ENCODE measurements at places on chromosomes 5 and 9. TPM values are rescaled to one million over a fixed set of nuclear protein-coding genes. Genes with fewer than 3 reads are reported as not detected.
A peak's percentile ranks its signal among the peaks of the same experiment; 100 is the strongest.

Gene TTC23L
- total RNA-seq, result not detected

Gene TEX48
- total RNA-seq, result not detected

DNA sequence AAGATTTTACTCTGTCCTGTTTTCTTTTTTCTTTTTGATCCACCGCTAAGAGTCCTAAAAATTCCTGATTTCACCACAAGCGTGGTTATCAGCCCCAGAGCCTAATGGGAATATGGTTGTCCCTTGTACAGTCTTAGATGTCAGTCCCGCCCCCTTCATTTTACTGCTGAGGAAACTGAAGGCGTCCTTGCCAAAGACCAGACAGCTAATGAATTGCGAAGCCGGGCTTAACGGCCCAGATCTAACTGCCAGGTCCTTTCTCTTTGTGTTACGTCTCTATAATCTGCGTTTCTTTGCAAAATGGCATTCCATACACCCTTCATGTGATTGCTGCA, 497 bp downstream of the NSA2 start:
- peak overlapping the region; percentile 96 for H3K27ac ChIP-seq
- no peaks in the 10 kb centered on the region for H3K27me3 ChIP-seq
- no peak for DNase-seq
- peak overlapping the region; percentile 94 for H3K4me3 ChIP-seq
- peaks cover 18% of the 10 kb centered on the region for H3K4me1 ChIP-seq
- peaks cover 12% of the 10 kb centered on the region for H3K36me3 ChIP-seq

DNA sequence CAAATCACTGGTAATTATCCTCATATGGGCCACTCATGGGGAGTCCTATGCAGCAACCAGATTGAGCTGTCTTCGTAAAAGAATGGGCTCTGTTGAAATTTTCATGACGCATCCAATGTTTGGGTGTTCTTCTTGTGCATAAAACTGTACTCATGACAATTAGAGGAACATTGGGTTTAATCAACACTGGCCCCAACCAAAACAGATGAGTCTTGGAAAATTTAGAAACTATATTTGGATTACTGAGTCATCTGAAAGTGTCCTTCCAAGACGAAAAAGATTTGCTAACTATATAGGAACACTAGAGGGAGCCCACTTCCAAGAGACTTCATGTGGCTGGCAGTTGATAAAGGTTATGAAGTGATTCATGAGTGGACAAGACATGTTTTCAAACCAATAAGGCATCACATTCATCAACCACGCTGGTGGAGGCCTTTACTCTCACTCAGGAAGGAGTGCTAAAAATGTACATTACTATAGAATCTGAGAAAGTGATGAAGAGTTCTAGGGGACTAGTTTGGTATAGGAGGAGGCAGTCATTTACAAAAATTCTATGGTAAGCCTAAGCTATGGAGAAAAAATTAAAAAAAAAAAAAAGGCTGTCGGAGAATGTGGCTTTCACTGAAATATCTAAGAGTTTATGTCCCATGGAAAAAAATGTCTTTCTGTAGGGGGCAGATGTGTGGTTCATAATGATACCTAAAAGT, 313.5 kb downstream of the PRDM9 start:
- H3K4me3 ChIP-seq, result no peak overlapping the region
- DNase-seq, result no peak
- H3K36me3 ChIP-seq, result no peaks in the 10 kb centered on the region
- no peaks in the 10 kb centered on the region for H3K4me1 ChIP-seq
- no peak overlapping the region for H3K27ac ChIP-seq
- H3K27me3 ChIP-seq, result no peaks in the 10 kb centered on the region
